ENCODE measurements at places on chromosomes 6 and 20. TPM values are rescaled to one million over a fixed set of nuclear protein-coding genes. Genes with fewer than 3 reads are reported as not detected.

DNA sequence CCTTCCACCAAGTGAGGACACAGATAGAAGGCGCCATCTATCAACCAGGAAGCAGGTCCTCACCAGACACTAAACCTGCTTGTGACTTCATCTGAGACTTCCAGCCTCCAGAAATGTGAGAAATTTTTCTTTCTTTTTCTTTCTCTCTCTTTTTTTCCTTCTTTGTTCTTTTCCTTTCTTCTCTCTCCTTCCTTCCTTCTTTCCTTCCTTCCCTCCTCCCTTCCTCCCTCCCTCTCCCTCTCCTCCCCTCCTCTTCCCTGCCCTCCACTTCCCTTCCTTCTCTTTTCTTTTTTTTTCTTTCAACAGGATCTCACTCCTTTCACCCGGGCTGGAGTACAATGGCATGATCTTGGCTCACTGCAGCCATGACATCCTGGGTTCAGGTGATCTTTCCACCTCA lies 37.4 kb upstream of the MCUR1 start:
- DNase-seq, result no peak

DNA sequence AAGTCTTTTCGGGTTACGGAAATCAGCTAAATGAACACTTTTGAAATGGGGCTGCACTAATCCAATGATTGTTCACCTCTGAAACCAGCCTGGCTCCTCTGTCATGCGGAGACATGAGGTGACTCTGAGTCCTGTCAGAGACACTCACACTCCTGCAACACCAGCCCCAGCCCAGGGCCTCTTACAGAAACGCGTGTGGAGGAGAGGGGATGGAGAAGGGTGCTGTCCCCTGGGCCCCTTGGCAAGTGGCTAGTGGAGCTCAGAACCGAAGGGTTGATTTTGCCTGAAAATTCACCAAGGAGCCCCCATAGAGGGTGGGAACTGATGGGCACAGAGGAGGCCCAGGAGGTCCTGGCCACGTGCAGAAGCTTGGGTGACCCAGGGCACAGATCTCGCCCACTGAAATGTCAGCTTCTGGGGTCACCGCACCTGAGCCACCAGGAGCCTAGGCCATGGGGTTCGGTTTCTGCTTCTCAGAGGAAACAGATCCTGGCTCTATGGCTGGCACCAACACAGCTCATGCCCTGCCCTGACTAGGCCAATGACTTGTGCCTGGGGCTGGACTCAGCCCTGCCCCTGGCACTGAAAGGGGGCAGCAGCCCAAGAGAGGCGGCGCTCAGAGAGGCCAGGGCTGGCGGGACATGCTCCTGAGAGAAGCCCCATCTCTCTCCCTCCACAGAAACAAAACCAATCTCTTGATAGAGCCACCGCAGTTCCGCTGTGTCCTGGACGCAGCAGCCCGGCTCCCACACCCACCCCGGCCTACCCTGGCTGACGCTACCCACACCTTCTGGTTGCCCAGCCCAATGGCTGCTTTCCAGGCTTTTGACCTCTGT lies 144.7 kb downstream of the ERMARD start:
- no peak for DNase-seq

- no peak for DNase-seq
Measured at GRCh38 chr20:830011-830521, 3.4 kb upstream of the FAM110A start.

DNA sequence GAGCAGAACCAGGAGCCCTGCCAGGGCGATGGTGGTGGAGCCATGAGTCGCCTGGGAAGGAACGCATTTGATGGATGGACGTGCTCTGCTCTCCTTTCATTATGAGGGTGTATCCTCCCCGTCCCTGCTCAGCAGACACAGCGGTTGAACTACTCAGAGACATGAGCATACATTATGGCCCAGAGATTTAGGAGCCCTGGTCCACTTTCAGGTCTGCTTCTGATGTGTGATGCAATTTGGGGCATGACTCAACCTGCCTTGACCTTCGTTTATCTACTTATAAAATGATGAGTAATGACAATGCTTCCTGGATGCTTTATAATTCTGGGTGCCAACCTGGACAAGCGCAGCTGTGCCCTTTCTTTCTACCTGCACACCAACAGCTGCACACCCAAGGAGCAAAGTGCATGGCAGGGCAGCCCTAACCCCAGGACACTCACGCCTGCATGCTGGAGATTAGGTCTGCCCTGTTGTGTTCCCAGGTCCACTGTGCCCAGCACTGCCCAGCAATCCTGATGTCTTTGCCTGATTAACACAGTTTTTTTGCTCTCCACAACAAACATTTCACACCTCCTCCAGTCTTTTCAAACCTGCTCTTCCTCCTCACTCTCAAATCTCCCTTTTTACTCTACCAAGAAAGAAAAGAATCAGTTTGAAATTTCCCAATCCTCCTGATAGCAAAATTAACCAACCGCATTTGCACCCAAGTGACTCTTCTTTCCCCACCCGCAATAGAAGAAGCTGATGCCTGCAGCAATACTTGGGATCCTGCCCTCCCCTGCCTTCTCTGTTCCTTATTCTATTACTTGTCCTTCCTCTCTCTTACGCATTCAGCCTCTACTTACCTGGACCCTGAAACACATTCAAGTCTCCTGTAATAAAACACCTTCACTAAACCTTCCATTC lies 81.2 kb downstream of the EZR start:
- no peak for DNase-seq

Gene RCAN2
- not detected for total RNA-seq

- DNase-seq, result no peak
Measured at GRCh38 chr6:55496201-55496600, 82.8 kb downstream of the HMGCLL1 start.

Gene KCNQ2
- total RNA-seq, result not detected

Gene NRSN2
- 11.2 TPM for total RNA-seq

Gene DDO
- not detected for total RNA-seq

GRCh38 chr6:44305200-44305725 lies 7.9 kb downstream of the AARS2 start:
- DNase-seq, result no peak

Gene SPDEF
- total RNA-seq, result not detected

- DNase-seq, result no peak
Measured at GRCh38 chr20:52964131-52964530, 8.0 kb upstream of the TSHZ2 start.

GRCh38 chr6:169846286-169847056 lies 95.0 kb downstream of the ERMARD start:
- no peak for DNase-seq

- no peak for DNase-seq
Measured at GRCh38 chr20:63659370-63659769, 1.3 kb downstream of the RTEL1 start.

Gene MOCS3
- total RNA-seq, result 7.8 TPM

Gene DDX43
- 0.39 TPM for total RNA-seq

DNA sequence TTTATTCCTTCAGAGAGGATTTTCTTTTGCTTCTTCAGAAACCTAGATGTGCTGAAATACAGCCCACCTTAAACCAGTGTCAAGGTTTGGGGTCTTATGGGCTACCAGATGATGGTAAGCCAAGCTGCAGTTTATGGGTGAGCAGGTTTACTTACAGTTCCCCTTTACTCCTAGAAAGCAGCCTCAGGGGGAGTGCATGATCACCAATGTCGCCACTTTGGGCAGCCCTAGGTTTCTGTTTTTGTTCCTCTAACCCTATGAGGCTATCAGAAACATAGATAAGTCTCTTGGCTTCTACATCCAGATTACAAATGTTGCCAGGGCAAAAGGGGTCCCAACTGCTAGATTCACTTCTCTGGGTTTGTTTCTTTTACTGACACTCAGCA lies 67.2 kb downstream of the TRIM27 start:
- DNase-seq, result no peak

DNA sequence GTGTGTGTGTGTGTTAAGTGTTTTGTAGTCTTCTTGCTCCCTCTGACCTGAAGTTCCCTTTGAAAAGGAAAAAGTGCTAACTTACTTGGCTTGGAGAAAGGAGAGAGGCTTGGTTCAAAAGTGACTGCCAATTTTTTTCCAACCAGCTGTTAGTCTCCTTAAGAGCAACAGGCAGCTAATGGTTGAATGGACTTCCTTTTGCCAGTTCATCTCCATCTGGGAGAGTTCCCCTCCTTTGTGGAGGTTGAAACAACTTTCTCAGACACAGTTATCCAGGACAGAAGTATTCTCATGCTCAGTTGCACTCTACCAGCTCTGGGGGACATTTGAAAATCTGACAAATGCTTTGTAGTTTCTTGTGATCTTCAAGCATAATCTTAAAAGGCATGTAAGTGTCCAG lies 4.5 kb downstream of the RIPOR2 start:
- no peak for DNase-seq
